ENCODE measurements at places on chromosomes 4 and X.

GRCh38 chr4:183873409-183874185 is 31.5 kb upstream of the STOX2 start:
- no peak for DNase-seq

DNA sequence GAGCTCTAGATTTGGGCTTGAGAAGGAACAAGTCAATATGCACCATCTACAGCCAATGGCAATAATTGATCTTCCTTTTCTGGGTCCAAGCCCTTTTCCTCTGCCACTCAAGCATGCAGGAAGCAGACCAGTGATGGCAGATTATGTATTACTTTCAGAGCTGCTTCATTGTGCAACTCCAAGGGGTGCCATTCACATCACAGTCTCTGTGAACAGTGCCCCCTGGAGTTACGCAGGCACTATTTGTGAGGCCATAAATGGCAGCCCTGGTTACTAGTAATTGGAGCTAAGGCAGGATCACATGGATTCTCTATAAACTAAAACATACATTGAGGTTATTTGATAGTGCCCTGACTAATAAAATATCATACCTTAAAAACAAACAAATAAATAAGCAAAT is 313.4 kb upstream of the SLC7A11 start:
- no peak for DNase-seq

GRCh38 chrX:40097141-40097503 is 636 bp downstream of the BCOR start:
- DNase-seq: no peak

DNA sequence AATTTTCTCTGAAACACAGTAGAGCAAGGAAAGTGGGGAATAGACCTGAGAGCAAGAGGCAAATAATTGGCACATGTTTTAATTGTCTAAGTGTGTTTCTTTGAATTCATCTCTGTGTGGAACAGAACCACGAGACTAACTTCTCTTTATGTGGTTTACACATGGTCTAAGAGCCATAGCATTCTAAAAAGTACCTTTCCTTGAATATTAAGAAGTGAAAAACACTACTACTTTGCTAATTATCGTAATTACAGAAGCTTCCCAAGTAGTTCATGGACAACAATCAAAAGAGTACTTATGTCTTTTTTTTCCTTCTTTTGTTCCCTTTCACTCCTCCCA is 2.9 kb upstream of the CYBB start:
- DNase-seq: no peak

DNA sequence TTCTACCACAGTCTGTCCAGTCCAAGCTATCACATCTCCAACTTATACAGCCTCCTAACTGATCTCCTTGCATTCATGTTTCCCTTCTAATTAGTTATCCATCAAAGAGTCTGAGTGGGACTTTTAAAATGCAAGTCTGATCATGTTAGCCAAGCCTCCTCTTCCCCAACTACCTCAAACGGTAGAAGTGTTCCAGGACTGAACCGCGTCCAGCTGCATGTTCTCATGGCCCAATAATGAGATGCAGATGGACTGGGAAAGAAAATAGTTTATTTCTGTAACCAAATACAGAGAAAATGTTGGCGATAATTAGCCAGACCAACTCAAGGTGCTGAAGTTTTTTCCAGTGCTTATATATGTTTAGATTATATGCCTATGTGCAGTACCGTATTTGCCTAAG is 46.6 kb upstream of the PPP1R2C start:
- DNase-seq: no peak

DNA sequence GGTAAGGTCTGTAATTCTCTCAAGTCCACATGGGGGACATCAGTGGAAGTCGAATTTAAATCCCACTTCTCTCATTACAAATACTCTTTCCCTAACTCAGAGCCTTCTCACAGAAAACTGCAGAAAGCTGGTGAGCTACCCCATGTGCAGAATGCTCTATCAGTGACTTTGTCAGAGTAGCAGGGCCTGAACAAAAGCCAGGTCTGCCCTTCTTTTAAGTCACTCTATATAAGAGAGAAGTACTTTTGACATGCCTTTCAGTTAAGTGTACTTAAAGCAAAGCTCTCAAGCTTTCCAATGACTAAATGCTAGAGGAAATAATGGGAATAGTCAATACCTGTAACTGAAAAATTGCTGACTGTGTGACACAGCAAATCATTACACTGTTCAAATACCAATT is 323.1 kb downstream of the KCNIP4 start:
- no peak for DNase-seq

- DNase-seq: no peak
Observed at GRCh38 chr4:87387237-87387636, 3.8 kb downstream of the HSD17B11 start.

- DNase-seq: no peak
Observed at GRCh38 chr4:189533603-189534002, 407.1 kb upstream of the FRG1 start.

- DNase-seq: no peak
Observed at GRCh38 chrX:1398431-1399340, 6.8 kb upstream of the SLC25A6 start.

- no peak for DNase-seq
Observed at GRCh38 chrX:83160096-83160495, 348.0 kb upstream of the POU3F4 start.

DNA sequence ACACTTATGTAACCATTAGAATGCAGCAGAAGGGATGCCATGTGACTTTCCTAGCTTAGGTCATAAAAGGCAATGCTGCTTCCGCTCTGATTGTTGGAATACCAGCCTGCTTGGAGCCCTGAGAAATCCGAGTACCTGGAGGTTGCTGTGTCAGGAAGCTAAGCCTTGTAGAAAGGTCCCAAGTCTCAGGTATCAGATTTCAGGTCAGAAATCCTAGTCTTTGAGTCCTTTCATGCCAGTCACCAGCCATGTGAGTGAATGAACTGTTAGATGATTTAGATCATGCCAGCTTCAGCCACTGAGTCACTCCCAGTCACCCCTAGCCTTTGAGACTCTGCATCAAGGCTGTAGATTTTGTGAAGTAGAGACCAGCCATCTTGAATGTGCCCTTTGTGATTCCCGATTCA is 23.5 kb downstream of the RAP1GDS1 start:
- no peak for DNase-seq

DNA sequence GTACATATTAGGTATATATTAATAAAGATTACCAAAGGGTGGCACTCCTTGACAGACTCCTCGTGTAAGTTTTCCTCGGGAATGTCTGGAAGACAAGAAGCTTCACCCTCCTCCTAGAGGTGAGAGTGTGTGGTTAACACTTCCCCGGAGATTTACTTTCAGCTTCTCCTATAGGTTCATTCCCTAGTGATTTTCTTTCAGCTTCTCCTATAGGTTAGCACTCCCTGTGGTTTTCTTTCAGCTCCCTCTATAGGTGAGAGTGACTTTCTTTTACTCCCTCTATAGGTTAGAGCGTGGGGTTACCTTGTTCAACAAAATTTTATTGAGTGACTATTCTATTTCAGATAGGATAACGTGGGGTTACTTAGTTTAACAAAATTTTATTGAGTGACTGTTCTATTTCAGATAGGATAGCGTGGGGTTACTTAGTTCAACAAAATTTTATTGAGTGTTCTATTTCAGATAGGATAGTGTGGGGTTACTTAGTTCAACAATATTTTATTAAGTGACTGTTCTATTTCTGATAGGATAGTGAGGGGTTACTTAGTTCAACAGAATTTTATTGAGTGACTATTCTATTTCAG is 106.0 kb upstream of the PLAC1 start:
- no peak for DNase-seq

GRCh38 chr4:41192136-41192535 is 22.2 kb downstream of the APBB2 start:
- no peak for DNase-seq

- DNase-seq: no peak
Observed at GRCh38 chr4:54731552-54731951, 73.8 kb downstream of the KIT start.

DNA sequence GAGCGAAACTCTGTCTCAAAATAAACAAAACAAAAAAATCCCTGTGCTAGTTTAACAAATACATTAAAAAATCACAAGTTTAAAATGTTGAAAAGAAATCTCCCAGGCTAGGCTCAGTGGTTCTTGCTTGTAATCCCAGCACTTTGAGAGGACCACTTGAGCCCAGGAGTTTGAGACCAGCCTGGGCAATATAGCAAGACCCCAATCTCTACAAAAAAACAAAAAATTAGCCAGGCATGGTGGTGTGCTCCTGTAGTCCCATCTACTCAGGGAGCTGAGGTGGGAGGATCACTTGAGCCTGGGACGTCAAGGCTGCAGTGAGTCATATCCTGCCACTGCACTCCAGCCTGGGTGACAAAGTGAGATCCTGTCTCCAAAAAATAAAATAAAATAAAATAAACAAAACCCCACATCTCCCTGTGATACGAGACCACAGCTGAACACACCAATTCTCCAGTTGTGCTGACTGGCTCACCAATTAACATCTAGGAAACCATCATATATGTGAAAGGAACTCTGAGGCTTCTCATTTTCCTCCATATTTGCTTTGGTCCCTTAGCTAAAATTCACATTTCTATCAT is 7.3 kb downstream of the RPS4X start:
- DNase-seq: no peak

- no peak for DNase-seq
Observed at GRCh38 chrX:105527759-105528158, 294.6 kb upstream of the NRK start.

- DNase-seq: no peak
Observed at GRCh38 chr4:33878710-33879109, 2365.6 kb downstream of the ARAP2 start.

DNA sequence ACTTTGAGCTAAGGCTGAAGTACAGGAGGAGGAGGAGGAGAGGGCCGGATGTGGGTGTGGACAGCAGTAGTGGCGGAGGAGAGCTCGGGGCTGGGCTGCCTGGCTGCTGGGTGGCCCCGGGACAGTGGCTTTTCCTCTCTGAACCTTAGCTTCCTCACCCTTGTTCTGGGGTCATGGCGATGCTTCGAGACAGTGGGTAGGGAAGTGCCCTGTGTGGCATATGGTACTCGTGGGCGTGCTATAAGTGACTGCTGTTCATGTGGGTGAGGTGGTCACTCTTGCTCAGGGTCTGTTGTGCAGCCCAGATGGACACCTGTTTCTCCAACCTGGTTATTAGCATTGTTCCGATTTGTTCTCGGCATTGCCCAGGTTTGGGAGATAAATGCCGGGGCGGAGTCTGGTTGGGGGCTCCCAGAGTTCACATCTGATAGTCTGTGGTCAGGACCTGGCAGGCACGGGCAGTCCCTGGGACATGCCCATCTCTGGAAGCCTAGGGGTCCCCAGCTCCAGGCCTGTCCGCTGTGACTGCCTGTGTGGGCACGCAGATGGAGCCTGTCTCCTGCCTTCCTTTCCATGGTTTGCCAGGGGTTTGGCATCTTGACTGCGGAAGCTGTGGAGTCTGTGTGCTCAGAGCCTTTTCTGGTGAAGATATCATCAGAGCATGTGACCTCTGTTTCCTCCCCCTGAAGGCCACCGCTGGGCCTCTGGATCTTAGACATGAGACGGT is 4.9 kb upstream of the CPZ start:
- DNase-seq: no peak

DNA sequence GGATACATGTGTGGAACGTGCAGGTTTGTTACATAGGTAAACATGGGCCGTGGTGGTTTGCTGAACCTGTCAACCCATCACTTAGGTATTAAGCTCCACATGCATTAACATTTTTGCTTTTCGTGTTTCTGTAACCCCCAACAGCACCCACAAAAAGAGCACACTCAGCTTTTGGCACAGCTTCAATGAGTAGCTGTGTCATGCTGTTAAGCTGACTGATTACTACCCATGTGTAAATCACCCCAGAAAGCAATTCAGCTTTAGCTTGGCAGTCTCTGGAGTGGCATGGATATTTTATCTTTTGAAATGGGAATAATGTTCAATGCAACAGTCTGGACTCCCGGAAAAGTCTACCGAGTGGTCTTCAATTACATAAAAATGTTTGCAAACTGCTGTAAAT is 734.3 kb downstream of the STIM2 start:
- DNase-seq: no peak

GRCh38 chr4:157980158-157980557 is 192.7 kb downstream of the GASK1B start:
- no peak for DNase-seq

DNA sequence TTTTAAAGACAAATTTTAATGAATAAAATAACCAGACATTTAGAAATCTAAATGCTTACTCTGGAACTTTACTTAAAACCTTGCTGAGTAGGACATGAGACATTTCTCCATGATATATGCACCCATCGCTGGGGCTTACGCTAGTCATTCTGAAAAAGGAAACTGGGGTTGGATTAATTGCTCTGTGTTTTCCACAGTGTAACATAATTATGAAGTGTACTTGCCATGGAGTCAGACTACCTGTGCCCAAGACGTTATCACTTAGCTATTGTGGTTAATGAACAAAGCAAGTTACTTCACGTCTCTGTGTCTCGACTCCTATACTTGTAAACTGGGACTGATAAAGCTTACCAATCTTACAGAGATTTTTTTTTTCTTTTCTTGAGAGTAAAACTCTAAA is 47.8 kb downstream of the SHISA3 start:
- DNase-seq: no peak

DNA sequence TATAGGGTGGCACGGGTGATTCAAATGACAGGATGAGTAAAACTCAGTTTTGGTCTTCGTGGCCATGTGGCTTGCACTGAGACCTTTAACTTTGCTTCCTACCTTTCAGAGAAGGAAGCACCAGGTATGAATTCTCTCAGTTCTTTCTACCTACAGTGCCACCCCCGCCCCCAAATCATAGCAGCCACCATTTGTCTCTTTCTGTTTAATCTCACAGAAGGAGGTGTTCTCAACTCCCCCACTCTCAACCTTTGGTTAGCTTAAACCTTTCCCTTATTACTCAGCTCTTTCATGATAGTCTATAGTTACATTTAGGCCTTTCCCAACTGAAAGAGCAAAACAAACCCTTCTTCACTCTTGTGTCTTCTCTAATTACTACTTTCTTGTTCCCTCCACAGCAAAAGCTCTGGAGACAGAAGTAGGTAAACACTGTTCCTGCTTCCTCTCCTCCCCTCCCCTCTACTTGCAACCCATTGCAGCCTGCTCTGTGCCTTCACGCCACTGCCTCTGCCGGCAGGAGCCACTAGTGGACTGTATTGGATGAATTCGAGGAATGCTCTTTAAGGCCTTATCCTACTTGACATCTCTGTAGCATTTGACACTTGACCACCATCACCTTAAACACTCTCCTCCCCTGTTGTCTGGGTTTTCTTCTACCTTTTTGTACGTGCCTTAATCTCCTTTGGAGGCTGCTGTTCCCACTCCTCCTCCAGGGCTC is 123.7 kb downstream of the AFF1 start:
- no peak for DNase-seq

DNA sequence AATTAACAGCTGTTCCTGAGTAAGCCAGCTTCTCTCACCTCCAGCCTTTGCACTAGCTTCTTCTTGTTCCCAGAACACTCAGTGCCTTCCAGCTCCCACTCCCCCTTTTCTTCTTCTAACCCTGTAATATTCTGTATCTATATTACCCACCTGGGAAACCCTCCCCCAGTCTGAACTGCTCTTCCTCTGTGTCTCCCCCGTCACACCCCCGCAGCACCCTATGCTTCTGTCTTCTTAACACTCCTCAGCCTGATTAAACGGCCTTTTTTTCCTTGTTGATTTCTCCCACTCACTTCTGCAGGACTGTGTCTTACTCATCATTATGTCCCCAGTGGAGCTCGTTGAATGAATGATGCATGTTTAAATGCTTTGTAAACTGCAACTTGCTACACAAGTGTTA is 9.0 kb upstream of the LONRF3 start:
- DNase-seq: no peak

Measured in cerebellar nuclear complex (tissue), 1 donor.